ENCODE measurements at places on chromosomes 5 and 9.

GRCh38 chr5:171426266-171426665, 6.8 kb downstream of the FGF18 start:
- peaks cover 2% of the 10 kb centered on the region for H3K4me1 ChIP-seq
- H3K36me3 ChIP-seq: no peaks in the 10 kb centered on the region
- DNase-seq: no peak

DNA sequence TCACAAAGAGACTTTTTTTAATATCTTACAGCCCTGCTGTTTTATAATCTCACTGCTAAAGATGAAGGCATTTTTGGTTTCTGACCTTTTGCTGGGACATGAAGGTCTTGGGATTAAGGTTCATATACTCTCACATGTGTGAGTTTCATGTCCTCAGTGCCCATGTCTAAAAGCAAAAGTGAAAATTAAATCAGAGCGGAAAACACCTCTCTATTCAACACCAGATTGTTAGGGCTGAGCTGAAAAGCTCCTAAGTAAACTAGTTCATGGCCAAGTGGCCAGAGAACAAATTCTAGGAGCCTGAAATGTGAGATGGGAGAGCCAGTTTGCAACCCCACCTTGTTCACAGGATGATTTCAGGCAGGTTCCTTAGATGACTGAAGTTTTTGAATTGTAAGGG, 110.9 kb downstream of the GRIA1 start:
- no peak for DNase-seq
- no peak overlapping the region for H3K4me3 ChIP-seq
- H3K36me3 ChIP-seq: no peaks in the 10 kb centered on the region

DNA sequence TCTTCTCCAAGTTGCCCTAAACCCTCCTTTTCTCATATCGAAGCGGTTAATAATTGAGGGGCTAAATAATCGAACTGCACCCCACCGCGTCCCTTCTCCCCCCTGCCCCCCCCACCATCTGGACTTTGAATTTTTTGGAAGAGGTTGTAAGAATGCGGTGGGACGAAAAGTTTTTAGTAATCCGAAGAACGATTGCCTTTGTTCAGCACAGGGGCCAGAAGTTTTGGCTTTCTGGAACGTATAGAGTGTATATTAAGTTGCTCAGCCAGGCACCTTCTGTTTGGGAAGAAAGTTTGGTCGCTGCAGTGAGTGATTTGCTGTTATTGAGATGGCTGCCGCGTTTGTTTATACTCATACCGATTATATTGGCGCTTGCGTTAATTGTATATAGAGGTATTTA, 518 bp downstream of the ERBIN start:
- peak; percentile 16 for DNase-seq
- peak overlapping the region; percentile 100 for H3K27ac ChIP-seq
- H3K36me3 ChIP-seq: no peaks in the 10 kb centered on the region

DNA sequence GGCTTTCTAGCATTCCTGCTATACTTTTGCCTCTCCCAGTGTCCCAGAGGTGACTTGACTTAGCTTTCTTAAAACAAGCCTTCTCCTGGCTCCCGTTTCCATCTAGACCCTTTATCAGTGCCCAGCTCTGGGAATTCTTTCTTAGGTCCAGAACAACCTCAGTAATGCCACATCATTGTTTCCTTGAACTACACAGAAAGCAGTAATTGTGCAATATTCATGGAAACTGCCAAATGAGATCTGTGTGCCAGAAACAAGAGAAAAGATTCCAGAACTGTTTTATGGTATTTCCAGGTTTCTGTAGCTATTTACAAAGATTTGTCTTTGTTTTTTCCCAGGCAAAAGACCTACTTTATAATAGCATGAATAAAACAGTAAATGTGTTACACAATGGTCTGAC, 391.3 kb downstream of the SLCO4C1 start:
- no peaks in the 10 kb centered on the region for H3K4me1 ChIP-seq
- H3K27me3 ChIP-seq: no peaks in the 10 kb centered on the region
- DNase-seq: no peak
- no peaks in the 10 kb centered on the region for H3K36me3 ChIP-seq
- no peak overlapping the region for H3K27ac ChIP-seq

GRCh38 chr5:136769900-136770684, 404.7 kb upstream of the TRPC7 start:
- H3K4me1 ChIP-seq: peaks cover 3% of the 10 kb centered on the region
- H3K27ac ChIP-seq: no peak overlapping the region
- no peaks in the 10 kb centered on the region for H3K27me3 ChIP-seq
- H3K36me3 ChIP-seq: no peaks in the 10 kb centered on the region
- H3K4me3 ChIP-seq: no peak overlapping the region

All from kidney (tissue), 22 donors.